ENCODE measurements at places on chromosomes 11 and 22.
A peak's percentile ranks its signal among the peaks of the same experiment; 100 is the strongest.

- no peak for DNase-seq
These were observed 35.7 kb upstream of the ACAT1 start for GRCh38 chr11:108085672-108086071.

GRCh38 chr22:49507607-49508292 is 319.9 kb downstream of the BRD1 start:
- no peak for DNase-seq

GRCh38 chr11:60118338-60118737 is 29.9 kb downstream of the MS4A2 start:
- DNase-seq: no peak

DNA sequence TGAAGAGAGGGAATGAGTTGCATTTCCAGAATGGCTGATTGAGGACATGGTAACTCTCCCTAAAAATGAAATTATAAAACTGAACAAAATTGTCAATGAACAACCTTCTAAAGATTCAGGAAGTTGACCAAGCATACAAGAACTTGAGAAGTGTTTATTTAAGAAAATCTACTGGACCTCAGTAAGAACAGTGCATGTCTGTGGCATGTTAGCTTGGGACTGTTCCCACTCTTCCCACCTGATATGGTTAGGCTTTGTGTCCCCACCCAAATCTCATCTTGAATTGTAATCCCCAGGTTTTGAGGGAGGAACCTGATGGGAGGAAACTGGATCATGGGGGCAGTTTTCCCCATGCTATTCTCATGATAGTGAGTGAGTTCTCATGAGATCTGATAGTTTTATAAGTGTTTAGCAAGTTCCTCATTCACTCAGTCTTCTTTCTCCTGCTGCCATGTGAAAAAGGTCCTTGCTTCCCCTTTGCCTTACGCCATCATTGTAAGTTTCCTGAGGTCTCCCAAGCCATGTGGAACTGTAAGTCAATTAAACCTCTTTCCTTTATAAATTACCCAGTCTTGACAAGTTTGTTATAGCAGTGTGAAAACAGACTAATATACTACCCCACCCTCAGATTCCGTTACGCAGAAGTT is 15.4 kb downstream of the MS4A13 start:
- DNase-seq: no peak

GRCh38 chr22:43385770-43386641 is 25.8 kb upstream of the MPPED1 start:
- peak; percentile 67 for DNase-seq

GRCh38 chr22:32018056-32018455 is 25.0 kb upstream of the SLC5A1 start:
- no peak for DNase-seq
